ENCODE measurements at places on chromosomes 5 and 9.

DNA sequence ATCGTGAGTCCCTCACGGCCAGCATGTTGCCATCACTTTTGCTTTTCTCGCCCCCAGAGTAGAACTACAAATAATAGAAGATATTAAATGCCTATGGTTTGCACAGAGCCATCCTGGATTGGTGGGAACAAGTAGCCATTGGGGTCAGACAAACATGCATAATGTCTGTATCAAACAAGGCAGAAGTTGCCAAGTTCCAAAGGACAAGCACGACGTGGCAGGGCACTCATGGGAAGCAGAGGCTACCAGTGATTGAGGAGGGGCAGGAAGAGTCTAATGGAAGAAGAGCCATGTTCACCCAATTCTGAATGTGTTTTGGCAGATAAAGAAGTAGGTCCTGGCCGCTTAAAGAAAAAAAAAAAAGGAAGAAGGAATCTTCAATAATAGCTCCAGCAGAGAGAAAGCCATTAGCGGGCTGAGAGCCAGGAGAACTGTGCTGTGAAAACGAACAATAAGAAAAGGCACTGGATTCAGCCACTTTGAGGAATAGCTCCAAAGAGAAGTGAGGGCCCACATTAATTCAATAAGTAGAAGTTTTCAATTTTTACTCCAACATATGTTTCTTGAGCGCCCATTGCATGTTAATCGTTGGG is 153.7 kb upstream of the ADCY2 start:
- no peak for DNase-seq

- no peak for DNase-seq
Measured at GRCh38 chr9:126658956-126659555, 45.3 kb downstream of the LMX1B start.

DNA sequence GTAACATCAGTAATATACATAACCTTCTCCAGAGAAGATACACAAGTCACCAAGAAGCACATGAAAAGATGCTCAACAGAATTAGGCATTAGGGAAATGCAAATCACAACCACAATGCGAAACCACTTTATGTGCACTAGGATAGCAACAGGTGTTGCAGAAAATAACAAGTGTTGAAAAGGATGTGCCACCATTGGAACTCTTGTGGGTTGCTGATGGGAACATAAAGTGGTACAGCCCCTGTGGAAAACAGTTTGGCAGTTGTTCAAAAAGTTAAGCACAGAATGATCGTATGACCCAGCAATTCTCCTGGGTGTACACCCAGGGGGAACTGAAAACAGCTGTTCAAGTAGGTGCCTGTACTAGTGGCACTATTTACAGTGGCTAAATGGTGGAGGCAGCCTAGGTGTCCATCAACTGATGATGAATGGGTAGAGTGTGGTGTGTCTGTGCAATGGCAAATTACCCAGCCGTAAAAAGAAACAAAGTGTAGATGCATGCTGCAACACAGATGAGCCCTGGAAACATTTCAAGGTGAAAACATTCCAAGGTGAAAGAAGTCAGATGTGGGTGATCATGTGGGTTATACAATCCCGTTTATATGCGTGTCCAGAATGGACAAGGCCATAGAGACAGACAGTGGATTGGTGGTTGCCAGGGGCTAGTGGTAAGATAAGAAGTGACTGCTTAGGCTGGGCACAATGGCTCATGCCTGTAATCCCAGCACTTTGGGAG is 27.2 kb downstream of the CCDC69 start:
- DNase-seq, result peak; percentile 36

DNA sequence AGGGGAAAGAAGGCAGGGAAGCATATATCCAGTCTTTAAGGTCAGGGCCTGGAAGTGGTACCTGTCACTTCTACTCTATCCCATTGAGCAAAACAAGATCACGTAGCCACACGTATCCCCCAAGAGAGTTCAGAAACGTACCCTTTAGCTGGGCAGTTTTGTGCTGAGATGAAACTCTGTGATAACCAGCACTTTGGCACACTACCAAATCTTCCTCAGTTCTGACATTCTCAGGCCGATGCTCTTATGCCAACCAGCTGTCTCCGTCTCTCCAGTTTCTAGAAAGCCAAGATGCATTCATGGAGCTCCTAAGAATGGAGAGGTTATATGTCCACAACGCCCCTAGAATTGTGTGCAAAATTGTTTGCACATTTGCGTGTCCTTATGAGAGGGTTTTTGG is 176.6 kb upstream of the MSX2 start:
- no peak for DNase-seq

DNA sequence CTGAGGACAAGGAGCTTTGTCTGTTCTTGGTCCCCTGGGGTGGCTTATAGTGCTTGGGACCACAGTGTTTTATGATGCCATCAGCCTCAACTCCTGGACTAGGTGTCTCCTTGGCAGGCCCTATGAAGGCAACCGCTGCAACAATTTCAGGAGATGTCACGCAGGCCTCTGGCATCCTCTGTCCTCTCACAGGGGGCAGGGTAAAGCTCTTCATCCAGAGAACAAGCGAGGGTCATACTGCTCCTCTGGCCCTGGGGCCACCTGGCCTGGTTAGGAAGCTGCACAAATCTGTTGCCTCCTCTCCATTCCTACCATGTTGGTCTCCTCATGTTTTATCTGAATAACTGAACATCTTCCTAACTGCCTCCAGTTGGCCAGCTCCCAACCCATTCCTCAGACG is 148.9 kb upstream of the SPEF2 start:
- DNase-seq, result no peak

GRCh38 chr5:111744455-111744854 is 12.5 kb downstream of the NREP start:
- no peak for DNase-seq

GRCh38 chr5:115274584-115274983 is 11.9 kb upstream of the PGGT1B start:
- DNase-seq, result no peak

- no peak for DNase-seq
Measured at GRCh38 chr5:137207023-137207760, 291.9 kb downstream of the SPOCK1 start.

DNA sequence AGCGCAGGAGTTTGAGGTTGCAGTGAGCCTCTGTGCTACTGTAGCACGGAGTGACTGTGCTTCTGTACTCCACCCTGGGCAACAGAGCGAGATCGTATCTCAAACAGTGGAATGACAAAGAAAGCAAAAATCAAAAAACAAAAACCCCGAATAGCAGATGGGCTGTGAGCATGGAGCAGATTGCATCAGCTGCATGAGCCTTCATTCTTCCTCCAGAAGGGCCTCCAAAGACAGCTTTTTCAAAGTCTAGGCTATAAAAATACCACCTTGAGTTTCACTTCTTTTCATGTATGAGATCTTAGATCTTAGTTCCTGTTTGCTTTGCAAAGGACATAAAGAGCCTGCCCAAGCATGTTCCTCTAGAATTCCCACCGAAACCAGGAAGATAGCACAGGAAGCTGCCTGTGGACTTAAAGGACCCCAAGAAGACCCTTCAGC is 15.0 kb upstream of the HSPB3 start:
- DNase-seq, result no peak

- no peak for DNase-seq
Measured at GRCh38 chr5:146089287-146089686, 16.1 kb downstream of the PLAC8L1 start.

DNA sequence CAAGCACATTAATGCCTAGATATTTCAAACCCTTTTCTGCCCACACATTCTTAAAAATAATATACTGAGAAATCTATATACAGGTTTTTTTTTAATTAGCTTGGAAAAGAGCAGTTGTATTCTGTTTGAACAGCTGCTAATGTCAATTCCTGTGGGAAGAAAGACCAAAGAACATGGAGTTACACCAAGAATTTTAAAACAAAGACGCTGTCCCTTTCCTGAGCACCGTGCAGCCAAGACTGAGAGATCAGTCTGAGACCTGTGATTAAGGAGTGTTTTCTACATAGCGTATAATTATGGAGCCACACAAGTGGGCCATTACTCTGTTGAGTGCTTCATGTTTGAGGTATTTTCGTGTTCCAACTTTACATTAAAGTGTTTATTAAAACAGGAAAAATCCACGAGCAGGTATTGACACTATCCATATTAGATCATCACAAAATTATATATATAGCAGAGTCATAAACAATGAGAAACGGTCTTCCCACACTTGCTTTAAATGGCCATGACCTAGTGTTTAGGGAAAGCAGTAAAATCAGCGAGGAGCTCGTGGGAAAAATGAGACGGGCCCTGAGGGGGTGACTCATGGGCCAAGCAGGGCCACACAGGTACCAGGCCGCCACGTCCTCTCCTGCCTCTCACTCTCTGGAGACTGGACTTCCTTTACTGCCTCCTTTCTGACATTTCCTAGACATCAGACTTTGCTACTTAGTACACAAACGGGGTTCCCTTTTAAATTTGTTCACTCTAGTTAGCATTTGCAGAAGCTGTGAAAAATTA is 153.1 kb upstream of the OTULINL start:
- DNase-seq, result no peak

- no peak for DNase-seq
Measured at GRCh38 chr5:74009502-74009901, 383.5 kb downstream of the ARHGEF28 start.

DNA sequence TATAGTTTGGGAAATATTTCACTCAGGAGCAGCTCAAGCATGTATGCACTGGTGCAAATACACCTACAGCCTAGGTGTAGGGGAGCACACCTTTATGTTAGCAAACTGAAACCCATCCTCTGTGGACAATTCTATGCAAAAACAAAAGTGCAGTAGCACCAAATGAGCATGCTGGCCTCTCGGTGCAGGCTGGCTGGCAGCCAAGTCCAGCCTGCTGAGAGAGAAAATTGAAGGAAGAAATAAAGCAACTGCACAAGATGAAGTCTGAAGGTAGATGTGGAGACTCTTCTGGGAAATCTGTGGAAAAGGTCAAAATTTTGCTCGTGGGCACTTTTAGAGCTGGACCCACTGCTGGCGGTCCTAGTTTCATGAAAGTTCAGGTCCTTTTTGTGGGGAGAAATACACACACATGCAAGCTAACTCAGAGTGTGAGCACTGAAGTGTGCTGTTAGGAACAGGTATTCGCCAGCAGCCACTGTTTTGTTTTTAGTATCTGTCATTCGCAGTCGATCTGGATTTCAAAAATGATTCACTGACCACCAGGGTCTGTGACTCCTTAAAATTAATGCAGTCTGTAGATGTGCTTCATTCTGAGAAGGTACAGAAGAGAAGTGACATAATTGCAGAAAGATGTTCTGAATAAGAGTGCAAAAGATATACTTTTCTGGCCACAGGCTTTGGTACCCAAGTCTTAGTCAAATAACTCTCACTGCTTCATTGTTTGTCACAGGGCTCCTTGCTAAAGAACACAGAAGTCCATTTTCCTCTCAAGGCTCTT is 281.7 kb downstream of the PARP8 start:
- no peak for DNase-seq

DNA sequence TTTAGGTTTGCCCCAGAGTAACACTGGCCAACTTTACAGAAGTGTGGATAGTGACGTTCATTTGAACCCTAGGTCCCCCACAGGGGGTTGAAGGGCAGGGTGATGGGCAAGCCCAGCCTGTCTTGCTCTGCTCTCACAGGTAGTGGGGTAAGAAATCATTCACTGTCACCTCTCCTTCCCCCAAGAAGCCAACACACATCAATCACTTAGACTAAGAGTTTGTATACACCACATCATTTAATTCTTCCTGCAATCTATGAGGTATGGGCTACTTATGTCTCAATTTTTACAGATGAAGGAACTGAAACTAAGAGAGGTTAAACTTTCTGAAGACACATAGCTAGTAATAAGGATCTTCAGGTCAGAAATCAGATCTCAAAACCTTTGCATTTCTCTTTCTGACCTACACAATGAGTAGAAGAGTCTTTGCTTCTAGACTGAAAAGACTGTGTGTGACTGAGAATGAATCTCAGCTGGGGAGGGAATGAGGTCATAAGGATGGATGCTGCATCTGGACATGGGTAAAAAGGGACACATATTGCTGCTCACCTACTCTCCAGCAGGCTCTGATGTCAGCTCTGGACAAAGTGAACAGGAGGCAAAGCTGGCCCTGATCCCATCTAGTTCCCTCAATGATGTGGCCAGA is 81.0 kb upstream of the EQTN start:
- DNase-seq, result peak; percentile 11

DNA sequence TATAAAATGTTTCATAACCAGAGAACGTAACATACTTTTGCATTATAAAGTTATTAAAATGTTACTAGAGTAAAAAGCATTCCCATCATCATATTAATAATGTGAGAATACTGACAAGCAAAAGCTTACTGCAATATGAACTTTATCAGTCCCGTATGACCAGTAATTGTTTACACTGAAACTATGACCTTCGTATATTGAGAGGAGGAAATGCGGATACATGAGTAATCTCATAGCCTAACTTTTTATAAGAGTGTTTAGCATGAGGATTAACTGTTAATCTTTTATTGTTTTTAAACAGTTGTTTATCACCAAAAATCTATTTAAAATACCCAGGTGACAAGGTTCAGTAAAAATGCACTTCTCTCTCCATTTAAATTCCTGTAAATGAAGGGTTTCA is 272.4 kb downstream of the SLF1 start:
- no peak for DNase-seq

- no peak for DNase-seq
Measured at GRCh38 chr9:38690574-38690973, 29.4 kb downstream of the FAM240B start.

DNA sequence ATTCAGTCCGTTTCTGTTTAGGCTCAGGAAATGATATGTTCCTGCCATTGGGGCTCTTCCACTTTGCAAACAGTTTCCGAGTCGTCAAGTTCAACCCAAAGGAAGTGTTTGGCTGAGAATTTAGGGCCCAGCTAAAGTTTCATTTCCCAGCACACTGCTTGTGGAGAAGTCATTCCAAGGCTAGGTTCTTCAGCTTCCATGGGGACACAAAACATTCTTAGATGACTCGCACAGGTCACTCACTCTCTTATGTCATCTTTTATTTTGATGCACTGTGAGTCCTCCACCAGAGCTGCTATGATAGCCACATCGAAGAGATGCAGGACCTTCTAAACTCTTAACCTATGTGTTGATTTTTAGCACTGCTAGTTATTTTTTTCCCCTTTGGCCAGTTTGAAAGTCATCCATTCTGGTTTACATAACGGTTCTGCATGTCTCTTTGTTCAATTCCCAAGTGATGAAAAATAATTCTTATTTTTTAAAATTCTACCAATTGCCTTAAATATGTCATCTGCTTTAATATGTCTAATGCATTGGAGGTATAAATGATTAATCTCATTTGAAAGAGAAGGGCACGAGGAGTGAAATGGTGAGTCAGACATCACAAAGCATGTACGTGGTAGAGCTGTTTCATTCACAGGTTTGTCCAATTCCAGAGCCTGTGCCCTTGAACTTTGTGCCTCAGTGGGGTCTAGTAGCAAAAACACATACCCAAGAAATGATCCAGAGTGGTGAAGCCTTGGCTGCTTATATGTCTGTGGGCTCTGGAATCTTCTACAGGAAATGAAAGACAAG is 84.3 kb downstream of the ZNF462 start:
- no peak for DNase-seq

GRCh38 chr9:93669958-93670207 is 93.5 kb downstream of the PHF2 start:
- DNase-seq, result no peak

- no peak for DNase-seq
Measured at GRCh38 chr9:34783951-34784487, 74.1 kb upstream of the CCL21 start.

DNA sequence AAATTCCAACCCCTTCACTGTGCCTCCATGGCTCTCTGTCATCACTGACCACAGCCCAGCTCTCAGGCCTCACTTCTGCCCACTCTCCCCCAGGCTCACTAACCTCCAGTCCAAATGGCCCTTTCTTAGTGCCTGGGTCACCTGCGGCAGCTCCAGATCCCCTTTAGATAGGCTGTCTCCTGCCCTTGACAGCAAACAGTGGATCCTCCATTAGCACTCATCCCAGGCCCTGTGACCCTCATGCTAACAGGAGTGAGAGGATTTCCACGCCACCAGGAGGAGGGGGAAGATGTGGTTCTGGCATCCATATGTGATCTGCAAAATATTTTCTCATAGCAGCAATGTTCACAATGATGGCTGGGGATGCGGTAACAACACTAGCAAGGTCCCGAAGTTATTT is 139.4 kb downstream of the DCP2 start:
- no peak for DNase-seq

All from common myeloid progenitor, CD34-positive (primary cell).